ENCODE measurements at places on chromosomes 13 and 19.

GRCh38 chr19:38252941-38253691, 3.1 kb downstream of the PPP1R14A start:
- peak; percentile 57 for DNase-seq

DNA sequence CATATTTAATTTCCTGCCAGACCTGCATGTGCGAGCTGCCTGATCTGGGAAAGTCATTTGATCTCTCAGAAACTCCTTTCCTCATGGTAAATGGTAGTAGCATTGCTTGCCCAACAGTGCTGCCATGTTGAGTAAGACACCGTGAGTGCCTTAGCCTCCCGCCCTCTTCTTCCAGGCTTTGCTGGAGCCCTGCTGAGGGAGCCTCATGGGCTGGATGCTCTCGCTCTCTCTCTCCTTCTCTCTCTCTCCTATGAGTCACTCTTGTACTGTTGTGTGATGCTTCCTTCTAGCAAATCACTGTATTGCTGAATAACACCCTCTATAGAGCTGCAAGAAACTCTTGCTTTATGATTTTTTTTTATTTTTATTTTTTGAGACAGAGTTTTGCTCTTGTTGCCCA, 365.5 kb downstream of the UQCRFS1 start:
- no peak for DNase-seq

DNA sequence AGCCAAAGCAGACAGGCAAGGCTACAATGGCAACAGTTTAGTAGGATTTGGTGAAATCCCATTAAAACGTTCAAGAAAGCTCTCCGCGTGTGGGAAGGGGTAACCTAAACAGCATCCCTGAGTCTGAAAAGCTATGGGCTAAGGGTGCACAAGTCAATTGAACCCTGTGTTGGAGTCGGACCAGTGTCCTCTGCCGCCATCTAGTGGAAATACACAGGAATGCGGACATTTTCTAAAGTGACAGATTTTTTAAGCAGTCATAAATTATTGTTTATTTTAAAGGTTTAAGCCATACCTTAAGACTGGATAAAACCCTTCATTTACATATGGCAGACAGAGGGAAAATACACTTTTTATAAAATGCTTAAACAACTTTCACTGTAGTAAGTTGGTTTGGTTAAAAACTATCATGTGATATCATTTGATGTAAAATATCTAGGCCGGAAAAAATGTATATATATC, 26.5 kb upstream of the LSM14A start:
- no peak for DNase-seq

GRCh38 chr19:48539503-48540096, 12.4 kb upstream of the SULT2B1 start:
- DNase-seq: no peak

DNA sequence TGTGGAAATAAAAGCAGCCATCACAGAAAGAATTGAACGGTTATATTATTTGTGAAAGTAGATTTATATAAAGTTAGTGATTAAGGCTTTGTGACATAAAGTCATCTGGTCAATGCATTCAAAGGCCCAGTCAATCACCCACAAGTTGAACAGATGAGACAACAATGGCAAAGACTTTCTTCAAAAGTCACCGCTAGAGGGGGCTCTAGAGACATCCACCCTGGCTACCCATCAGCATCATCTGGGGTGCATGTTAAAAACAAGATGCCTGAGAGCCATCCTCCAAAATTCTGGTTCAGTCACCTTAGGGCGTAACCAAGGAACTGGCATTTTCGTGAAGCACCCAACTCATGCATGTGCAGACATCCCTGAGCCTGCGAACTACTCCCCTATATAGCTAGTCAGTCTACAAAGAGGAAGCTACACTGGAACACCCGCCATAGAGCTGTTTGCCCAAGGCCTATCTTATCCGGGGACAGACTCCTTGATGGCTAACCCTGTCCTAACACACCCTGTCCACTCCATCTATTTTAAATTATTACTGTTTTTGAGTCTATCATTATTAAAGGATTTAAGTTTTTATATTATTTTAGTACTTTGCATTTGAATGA, 970.5 kb downstream of the UQCRFS1 start:
- DNase-seq: no peak

DNA sequence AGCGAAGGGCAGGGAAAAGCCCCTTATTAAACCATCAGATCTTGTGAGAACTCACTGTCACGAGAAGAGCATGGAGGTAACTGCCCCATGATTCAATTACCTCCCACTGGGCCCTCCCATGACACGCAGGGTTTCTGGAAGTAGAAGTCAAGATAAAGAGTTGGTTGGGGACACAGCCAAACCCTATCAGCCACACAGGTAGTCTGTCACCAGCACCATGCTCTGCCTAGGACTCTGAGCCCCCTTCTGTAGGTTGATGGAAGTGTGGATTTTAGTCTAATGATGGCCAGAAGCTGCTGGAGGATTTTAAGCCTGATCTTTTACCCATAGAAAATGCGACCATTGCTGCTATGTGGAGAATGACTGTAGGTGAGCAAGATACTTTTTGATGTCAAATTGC, 60.8 kb downstream of the ARHGEF7 start:
- DNase-seq: no peak

- DNase-seq: no peak
These were observed 8.1 kb upstream of the STOML3 start for GRCh38 chr13:38998739-38999138.

DNA sequence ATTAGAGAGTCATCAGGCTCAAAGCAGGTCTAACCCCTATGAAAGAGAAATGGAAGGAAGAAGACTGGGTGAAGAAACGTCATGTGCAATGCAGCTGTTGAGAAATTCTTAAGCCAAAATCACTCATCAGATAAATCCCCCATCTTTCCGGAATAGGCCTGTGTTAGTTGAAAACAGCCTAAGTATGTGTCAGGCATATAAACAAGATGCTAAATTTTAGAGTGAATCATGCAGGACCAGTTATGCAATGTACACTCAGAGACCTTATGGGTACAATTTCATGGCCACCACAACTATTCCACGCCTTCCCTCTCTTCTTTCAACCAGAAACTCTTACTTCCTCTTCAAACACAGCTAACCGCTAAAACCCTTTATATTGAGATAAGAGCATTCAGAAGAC, 717.7 kb upstream of the ATXN8OS start:
- no peak for DNase-seq

DNA sequence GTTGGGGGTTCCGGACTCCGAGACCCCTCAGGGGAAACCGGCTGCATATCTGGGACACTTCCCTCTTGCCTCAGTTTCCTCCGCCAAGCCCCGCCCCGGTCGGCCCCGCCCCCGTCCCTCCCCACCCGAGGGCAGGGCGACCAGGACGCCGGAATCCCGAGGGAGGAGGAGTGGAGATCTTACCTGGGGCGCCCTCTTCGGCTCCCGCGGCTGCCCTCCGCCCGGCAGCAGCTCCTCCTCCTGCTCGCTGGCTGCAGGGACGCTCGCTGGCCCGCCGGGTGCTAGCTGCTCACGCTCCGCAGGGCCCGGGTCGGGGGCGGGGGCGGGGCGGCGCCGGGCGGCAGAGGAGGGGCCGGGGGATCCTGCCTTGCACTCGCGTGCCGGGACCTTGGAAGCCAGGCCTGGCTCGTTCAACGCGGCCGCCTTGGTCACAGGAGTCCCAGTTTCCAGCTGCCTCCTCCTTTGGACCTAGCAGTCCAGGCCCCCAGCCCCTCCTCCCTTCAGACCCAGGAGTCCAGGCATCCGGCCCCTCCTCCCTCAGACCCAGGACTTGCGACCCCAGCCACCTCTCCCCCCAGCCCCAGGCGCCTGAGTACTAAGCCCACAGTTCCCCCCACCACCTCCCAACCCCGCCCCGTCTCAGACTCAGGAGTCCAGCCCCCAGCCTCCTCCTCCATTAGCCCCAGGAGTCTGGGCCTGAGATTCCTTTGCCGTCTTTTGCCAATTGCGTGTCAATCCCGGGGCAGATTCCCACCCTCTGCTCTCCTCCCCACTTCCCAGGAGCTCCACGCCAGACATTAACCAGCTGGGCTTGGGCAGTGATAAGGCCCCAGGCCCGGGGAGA, at the start of gene NTF4:
Gene NTF4, minus strand, starts transcription at position 51 of the 844 bp plus-strand sequence. CDS start 2,821 bp downstream, outside the sequence.
- DNase-seq: peak; percentile 19

DNA sequence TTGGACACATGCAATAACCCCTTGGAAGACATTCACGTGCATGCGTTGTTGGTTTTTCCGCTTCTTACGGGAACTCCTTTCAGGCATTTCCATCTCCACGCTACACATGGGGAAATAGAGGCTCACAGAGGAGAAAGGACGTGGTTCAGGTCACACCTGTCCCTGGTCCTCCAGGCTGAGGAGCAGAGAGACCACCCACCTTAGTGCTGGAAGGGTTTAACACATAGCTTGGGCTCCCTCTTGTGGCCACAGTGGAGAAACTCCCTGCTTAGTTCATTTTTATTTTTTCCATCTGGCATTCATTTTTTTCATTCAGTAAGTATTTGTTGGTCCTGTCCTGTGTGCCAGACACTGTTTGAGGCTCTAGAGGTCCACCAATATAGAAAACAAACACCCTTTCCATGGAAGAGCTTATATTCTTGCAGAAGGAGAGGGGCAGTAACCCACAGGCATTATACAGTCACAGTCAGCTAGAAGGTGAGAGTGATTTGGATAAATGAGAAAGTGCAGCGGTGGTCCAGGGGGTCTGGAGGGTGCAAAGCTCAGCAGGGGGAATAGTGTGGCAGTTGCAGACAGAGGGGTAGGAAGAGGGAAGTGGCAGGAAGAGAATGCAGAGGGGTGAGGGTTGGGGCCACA, 24.2 kb upstream of the TTYH1 start:
- no peak for DNase-seq

DNA sequence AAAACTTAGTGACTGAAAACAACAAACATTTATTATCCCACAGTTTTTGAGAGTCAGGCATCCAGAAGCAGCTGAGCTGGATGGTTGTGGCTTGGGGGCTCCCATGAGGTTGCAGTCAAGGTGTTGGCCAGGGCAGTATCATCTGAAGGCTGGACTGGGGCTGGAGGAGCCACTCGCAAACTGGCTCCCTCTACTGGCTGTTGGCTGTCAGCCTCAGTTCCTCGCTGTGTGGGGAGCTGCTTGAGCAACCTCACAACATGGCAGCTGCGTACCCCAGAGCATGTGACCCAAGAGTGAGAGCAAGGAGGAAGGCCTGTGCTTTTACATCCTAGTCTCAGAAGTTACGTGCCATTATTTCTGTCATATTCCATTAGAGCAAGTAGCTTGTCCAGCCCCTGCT, 9.7 kb downstream of the YJU2 start:
- no peak for DNase-seq

DNA sequence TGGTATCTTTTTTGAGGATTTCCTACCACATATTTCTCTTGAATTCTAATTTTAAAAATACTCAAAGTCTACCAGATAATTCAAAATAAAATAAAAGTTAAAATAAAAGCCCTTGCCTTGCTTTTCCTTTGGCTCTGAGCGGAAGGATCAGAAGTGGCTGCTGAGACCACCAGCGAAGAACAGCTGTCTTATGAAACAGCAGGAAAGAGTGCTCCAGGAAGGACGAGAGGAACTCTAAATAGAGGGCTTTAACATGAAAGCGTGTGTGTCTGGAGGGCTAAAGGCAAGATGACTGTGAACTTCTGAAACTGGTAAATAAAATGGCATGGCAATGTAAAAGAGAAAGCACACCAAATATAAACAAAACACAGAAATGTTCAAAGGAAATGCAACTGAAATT, 521.5 kb upstream of the SPRY2 start:
- DNase-seq: no peak

DNA sequence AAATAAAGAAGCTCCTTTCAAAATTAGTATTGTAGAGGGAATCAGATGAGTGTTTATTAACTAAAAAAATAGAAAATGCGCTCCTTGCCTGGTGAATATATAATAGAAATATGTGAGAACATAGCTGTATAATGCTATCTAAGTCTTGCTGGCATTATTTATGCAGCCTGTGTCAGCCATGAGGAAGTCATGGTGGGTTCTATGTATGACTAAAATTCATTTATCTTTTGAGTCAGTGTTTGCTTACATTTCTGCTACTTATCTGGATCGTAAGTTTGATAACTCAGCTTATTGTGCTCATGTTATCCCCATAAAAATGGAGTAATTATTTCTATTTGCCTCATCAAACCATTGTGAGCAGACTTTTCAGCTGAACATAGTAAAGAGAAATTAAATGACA, 449.3 kb downstream of the OXGR1 start:
- DNase-seq: no peak

DNA sequence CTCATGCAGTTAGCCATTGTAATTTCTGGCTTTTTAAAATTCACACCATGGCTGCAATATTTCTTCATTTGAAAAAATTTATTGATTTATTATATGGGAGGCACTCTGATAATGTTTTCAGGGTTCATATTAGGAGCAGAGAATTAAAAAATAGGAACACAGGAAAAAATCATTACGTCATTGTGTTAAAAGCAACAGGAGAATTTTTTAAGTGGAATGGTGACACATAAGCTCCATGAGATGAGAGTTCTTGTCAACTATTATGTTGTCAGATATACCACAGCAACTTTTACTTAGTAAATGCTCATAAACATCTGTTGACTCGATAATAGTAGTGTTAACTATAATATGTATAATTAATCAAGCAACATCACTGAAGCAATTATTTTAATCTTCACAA, 400.1 kb downstream of the TDRD3 start:
- no peak for DNase-seq

Measured in psoas muscle (tissue), 8 donors.